GM12891 (cell line): ENCODE measurements at places on chromosomes 6 and 20.

- DNase-seq, result no peak
Measured at GRCh38 chr20:13995086-13995665, at the start of gene MACROD2. Gene MACROD2 (plus strand): TSS chr20:13995516.

DNA sequence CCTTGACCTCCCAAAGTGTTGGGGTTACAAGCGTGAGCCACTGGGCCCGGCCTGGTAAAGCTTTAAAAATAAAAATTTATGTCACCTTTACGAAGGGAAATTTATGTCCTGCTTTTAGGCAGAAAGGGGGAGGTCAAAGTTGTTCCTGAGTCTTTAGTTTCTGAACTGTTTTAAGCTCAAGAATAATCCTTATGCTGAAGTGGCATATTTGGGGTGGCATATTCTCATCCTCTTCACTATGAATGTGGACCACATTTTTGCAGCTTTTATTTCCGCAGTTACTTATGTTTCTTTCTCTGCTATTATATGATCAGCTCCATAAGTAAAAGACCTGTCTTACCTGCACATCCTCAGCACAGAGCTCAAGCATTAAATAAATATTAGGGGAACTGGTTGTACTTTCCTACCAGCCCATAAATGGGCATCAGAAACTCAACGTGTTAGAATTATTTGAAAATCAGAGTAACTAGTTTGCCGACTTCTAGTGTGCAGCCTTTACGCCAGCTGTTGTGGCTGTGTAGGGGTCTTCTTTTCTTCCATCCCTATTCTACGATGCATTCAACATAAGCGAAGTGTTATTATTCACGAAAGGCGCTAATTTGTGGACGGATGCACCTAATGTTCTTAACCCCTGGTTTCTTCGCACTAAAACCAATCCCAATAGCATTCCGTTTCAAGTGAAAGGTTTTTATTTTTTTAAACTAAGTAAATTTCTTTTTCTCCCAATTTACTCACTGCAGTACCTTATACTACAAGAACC lies 867 bp upstream of the AKAP7 start:
- DNase-seq, result no peak

DNA sequence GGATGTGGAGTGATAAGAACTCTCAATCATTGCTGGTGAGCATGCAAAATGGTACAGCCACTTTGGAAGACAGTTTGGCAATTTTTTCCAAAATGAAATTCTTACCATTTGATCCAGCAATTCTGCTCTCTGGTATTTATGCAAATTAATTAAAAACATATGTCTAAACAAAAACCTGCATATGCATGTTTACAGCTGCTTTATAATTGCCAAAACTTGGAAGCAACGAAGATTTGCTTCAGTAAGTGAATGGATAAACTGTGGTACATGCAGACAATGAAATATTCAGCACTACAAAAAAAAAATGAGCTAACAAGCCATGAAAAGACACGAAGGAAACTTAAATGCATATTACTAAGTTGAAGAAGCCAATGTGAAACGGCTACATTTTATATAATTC lies 55.5 kb upstream of the SMLR1 start:
- DNase-seq, result no peak

DNA sequence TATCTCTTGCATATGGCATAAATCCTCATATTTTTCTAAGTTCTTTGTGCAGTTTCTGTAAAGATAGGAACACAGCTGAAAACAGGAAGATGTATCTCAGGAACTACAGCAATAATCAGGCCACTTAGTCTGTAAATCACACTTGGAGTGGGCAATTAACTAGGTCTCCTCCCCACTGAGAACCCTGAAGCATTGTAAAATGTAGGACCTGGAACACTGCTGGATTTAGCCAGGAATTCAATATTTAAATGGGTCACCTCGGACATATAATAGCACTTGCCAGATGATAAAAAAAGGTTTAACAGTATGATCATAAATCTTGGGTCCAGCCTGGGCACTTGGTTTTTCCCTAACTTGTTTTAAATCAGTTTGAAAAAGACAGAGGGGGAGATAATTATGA lies 155.0 kb downstream of the GRM1 start:
- no peak for DNase-seq

DNA sequence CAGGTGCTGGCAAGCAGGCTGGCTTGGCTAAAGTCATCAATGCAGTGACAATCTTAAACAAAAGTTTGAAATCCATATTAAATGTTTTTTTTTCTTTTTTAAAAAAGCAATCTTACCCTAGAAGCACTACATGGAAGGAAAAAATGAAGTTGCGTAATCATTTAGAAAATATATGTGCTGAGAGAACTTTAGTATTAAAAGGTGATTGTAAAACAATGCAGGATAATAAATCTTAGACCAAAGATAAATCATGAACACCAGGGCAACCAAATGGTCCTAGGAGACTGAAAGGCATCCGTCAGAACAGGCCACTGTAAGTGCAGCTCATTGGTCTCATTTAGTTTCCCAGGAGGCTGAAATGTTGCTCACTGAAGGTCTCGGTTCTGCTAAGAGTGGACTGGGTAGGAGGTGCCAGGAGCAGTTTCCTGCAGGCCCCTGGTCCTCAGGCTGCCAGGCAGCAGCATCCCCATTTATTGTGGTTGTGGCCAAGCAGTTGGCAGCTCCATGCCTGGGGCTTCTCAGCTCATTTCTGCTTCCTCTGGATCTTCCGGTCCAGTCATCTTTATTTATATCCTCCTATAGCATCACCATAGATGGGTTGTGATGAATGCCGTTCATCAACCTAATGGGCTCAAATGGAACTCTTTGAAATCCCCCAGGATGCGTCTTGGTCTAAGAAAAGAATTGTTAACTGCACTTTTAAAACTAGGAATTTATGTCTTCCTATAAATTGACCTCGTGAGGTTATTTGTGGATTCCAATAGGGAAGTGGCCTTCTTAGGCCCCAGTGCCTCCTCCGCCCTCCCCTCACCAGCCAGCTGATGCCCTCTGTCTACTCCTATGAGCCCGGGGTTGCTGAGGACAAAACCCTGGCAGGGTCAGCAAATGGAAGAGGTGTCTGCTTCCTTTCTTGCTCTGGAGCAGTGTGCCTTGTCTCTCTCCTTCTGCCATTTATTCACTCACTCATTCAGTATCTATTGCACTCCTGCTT lies 269.0 kb downstream of the UST start:
- DNase-seq, result no peak

GRCh38 chr6:66897576-66897975 lies 1190.5 kb upstream of the EYS start:
- DNase-seq, result no peak
